NCI-H524 (cell line): ENCODE measurements at places on chromosomes 4 and X.

DNA sequence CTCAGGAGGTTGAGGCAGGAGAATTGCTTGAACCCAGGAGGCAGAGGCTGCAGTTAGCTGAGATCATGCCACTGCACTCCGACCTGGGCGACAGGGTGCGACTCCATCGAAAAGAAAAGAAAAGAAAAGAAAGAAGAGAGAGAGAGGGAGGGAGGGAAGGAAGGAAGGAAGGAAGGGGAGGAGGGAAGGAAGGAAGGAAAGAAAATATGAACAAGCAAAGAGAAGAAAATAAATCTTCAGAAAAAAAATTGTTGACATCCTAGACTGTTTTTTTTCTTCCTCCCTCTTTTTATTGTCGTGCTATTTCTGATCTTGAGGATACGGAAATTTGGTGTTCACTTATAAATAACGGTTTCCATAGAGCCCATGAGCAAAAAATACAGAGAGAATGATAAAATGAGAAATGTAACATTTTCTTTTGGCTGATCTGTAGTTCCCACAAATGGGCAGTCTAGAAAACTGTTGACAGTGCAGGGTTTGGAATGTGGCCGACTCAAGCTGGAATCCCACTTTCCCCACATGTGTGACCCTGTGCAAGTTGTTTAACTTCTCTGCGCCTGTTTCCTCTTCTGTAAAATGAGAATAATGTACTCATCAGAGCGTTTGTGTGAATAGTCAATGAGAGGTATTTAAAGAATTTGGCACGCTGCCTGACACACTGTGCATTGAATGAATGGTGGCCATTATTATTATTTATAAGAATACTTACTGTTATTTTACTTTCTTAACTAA lies 19.4 kb downstream of the SORBS2 start:
- no peak for DNase-seq

DNA sequence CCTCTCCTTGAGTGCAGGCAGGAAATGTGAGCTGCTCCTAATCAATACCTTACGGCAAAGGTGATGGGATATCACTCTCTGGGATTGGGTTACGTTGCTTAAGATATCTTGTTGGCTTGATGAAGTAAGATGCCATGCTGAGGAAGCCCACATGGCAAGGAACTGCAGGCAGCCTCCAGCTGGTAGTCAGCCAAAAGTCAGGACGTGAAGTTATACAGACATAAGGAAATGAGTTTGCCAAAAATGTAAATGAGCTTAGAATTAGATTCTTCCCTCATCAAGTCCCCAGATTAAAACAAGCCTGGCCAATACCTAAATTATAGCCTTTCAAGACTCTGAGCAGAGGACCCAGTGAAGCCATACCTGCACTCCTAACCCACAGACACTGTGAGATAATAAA lies 155.0 kb downstream of the QDPR start:
- no peak for DNase-seq

DNA sequence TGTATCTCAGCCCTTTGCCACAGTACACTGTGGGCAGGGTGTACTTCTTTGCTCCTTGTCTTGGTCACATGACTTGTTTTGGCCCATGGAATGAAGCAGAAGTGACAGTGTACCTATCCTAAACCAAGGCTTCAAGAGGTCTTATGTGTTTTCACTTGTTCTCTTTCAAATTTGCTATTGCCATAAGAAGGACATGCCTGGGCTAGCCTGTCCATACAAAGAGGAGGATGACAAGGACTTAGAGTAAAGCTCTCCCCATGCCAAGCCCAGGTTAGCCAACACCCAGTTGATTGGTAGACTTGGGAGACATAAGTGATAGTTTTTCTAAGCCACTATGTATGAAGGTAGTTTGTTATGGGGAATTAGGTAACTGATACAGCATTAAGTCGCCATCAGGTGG lies 141.1 kb upstream of the MID1 start:
- no peak for DNase-seq

GRCh38 chr4:20248155-20248558 lies 3.5 kb upstream of the SLIT2 start:
- peak; percentile 85 for DNase-seq

DNA sequence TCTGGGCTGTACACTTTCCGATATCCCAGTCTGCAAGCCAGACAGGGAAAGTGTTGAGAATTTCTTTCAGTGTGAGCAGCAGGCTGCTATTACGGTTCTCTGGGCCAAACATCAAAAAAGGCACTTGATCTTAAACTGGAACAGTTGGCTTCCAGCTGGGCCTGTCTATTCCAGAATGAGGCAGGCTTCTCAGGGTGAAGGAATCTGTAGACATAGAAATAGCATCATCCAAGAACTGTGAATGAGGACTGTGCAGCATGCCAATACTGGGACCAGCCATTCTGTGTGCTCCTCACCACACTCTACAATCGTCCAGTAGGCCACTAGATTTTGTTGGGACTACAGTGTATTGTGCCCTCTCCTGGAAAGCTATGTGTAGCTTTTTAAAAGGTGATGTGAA lies 31.1 kb downstream of the ART3 start:
- no peak for DNase-seq

DNA sequence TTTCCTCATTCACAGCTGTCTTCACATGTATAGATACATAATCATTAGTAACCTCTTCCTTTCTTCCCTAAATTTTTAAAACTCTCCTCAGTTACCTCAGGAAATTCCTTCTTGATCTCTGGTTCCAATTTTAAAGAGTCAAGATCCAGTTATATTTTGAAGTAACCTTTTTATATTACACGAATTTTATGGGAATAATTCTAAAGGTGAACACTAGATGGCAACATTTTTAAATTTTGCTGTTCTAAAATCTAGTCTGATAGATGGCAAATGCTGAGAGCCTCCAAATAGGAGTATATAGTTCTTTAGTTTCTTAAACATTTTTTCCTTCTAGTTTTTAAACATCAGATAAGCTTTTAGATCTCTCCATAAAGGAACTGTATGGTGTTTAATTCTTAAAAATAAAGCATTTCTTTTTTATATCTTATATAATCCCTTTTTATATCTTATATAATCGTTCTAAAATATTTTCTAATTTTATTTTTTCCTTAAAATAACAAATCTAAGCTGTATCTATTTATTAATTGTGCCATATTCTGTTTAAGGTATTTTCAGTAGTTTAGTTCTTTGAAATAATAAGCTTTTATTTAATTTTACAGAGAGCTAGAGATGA lies 37.9 kb upstream of the PAPSS1 start:
- DNase-seq = peak; percentile 16

DNA sequence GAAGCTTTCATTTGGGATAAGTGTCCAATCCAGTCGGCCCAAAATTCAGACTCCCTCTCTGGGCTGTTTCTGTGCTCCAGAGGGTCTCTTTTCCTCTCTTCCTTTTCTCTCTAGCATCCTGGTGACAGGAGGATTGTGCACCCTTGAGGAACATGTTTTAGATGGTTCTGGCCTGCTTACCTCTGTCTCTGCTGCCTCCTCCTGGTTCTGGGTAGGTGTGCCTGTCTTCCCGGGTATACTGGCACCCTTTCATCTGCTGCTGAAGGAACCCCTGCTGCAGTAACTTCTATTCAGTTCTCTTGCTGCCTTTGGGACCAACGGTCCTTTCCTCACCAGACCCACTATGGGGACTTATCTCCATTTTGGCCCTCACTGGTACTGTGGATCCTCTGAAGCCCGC lies 53.2 kb downstream of the HMGB2 start:
- no peak for DNase-seq

GRCh38 chr4:123325241-123325681 lies 71.3 kb upstream of the SPRY1 start:
- no peak for DNase-seq

- DNase-seq = no peak
Observed at GRCh38 chrX:14026121-14026520, 3.6 kb downstream of the GEMIN8 start.

GRCh38 chr4:130110770-130111169 lies 1014.8 kb downstream of the C4orf33 start:
- DNase-seq = no peak

- DNase-seq = no peak
Observed at GRCh38 chr4:56129431-56129861, 180.7 kb downstream of the CEP135 start.

DNA sequence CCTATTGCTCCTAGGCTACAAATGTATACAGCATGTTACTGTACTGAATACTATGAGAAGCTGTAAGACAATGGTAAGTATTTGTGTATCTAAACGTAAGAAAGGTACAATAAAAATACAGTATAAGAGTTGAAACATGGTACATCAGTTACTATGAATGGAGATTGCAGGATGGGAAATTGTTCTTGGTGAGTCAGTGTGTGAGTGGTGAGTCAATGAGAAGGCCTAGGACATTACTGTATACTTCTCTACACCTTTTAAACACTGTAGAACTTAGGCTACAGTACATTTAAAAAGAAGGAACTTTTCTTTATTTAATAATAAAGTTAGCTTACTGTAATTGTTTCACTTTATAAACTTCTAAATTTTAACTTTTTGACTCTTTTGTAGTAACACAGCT lies 2603.2 kb downstream of the PCDH7 start:
- no peak for DNase-seq

- no peak for DNase-seq
Observed at GRCh38 chr4:152206646-152207377, 329.1 kb downstream of the FBXW7 start.

- peak; percentile 0 for DNase-seq
Observed at GRCh38 chr4:138555584-138555983, 313.4 kb upstream of the SLC7A11 start.

DNA sequence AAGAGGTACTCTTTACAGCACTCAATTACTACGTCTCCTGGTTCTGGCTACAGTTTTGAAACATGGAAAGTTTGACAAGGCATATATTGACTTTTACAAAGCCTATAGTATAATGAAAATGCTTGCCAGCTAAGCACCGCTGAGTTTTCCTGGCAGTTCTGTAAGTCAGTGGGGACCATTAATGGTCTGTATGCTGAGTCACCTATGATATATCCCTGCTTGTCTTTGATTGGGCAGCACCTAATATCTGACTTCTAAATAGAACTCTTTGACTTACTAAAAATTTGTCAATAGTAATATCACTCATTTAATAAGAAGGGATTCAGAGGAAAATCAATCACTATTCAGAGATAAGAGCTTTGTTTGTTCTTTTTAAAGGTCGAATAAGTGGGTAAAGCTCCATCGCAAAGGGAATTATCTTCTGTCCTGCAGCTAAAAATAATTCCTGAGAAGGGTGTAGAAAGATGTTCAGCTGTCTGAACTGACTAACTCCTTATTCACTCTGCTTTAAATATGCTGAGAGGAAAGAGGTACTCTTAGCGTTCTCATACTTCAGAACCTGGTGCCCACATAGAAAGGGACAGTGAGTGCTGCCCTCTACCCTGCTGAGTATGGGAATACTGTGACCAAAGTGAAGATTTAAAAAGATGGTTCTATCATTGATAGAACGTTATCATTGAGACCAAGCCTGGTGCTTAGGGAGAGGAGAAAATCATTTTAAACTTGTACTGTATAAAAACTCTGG lies 959 bp downstream of the SMPX start:
- DNase-seq = no peak

- DNase-seq = no peak
Observed at GRCh38 chr4:168759321-168759720, 250.7 kb downstream of the CBR4 start.

- no peak for DNase-seq
Observed at GRCh38 chr4:116092961-116093360, 979.5 kb upstream of the NDST4 start.

GRCh38 chr4:65651031-65651430 lies 19.3 kb downstream of the EPHA5 start:
- DNase-seq = no peak

- DNase-seq = no peak
Observed at GRCh38 chrX:114889481-114889880, 127.9 kb downstream of the IL13RA2 start.

DNA sequence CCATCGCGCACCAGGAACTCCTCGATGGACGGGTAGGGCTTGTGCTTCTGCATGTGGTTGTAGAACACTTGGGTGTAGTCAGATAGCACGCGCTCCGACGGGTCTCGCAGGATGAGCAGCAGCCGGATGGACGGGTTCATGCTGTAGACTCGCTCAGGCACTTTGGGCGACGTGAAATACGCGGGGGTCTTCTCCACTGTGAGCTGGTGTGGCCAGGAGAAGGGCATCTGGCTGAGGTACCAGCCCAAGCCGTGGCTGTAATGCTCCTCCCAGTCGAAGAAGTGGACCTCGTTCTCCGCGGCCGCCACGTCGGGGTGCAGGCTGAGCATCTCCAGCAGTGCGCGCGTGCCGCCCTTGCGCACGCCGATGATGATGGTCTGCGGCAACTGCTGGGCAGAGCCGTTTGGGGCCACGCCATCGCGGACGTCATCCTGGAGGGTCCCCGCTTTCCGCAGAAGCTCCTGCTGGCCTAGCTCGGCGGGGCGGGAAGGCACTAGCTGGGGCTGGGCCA lies 29.2 kb downstream of the HS3ST1 start:
- DNase-seq = no peak

- no peak for DNase-seq
Observed at GRCh38 chr4:21090094-21090666, 389.9 kb downstream of the PACRGL start.

DNA sequence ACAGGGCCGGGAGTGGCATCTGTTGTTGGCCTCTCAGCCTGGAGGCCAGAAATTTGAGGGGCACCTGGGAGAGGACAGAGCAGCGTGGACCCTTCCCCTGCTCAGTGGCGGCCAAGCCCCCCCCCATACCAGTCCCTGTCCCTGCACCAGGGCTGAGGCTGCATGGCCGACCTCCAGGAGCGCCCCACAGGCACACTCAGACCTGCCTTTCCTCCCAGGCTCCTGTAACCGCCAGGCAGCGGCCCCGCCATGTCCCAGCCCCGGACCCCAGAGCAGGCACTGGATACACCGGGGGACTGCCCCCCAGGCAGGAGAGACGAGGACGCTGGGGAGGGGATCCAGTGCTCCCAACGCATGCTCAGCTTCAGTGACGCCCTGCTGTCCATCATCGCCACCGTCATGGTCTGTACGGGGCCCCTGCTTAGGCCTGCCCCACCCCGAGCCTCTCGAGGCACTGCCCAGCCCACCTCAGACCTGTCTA lies 15.3 kb downstream of the TMEM175 start:
- no peak for DNase-seq

DNA sequence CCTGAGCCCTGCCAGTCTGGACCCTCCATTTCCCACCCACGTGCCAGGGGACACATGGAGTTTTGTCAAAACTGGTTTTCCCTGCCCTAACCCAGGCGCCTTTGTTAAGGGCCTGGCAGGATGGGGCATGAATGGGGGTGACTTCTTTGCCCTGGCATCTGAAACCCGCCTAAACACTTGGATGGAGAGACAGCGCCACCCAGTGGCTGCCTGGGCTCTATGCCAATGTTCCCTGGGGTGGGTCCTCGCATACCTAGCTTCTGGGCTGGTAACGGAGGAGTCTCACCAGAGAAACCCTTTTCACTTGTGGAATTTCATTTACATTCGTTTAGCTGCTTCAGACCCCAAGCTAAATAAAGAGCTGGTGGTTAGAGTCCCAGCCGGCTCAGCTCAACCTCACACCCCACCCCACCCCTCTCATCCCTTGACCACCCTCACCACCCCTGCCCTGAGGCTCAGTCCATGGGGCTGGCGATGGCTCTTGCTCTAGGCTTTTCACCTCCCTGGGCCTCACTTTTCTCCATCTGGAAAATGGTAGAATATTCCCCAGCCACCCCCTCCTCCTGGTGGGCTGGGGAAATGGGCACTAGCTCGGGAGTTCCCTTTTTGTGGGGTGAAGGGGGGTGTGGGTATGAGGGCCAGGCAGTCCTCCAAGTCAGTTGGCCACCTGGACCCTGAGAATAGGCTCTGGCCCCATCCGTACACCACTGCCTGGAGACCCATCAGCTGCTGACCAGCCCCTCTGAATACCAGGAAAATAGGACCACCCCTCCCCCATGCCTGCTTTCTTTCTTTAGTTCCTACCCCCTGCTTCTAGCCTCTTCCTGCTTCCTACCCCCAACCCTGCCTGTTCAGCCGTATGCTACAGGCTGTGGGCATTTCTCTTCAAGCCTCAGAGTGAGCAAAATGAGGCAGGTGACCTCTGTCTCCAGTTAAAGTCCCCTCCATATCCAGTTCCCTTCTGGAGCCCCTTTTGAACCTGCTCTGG lies 57.1 kb upstream of the PJA1 start:
- DNase-seq = peak; percentile 73
